ENCODE measurements at places on chromosomes 4 and X.

- no peak for DNase-seq
These were observed 141.9 kb upstream of the ANXA3 start for GRCh38 chr4:78409612-78410202.

- DNase-seq = no peak
These were observed 116.6 kb downstream of the RASGEF1B start for GRCh38 chr4:81355136-81355535.

DNA sequence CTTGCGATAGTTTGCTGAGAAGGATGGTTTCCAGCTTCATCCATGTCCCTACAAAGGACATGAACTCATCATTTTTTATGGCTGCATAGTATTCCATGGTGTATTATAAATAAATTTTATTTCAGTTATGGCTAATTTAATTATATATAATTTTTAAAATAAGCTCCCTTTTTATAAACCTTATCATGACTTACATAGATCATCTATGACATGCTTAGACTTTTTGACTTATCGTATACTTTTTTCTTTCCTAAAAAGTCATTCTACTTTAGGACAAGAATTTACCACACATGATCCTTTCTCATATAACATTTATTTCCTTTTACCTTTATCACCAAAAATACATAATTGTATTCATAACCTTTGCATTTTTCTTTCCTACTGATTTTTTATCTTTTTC lies 376.5 kb downstream of the CCSER1 start:
- DNase-seq = no peak

- DNase-seq = no peak
These were observed 127.2 kb downstream of the FNIP2 start for GRCh38 chr4:158895797-158896576.

- no peak for DNase-seq
These were observed 119.2 kb downstream of the DDX53 start for GRCh38 chrX:23118890-23119527.

DNA sequence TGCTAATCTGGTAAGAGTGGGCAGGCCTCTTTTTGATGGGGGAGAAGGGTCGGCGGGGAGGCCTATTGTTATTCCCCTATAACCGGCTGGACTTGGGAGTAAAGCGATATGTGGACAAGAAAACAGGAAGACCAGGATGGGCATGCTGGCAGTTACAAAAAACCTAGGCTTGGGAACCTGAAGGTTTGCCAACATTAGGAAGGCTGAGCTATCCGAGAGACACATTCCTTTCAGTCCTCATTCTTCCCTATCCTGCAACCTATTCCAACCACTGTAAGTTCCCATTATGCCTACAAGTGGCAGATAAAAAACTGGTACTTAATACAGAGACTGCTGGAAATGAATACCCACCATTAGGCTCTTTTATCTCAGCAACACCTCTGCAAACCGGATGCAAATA lies 32.4 kb upstream of the CT47C1 start:
- DNase-seq = no peak

- peak; percentile 13 for DNase-seq
These were observed 1.5 kb downstream of the FHDC1 start for GRCh38 chr4:152937336-152938236.

DNA sequence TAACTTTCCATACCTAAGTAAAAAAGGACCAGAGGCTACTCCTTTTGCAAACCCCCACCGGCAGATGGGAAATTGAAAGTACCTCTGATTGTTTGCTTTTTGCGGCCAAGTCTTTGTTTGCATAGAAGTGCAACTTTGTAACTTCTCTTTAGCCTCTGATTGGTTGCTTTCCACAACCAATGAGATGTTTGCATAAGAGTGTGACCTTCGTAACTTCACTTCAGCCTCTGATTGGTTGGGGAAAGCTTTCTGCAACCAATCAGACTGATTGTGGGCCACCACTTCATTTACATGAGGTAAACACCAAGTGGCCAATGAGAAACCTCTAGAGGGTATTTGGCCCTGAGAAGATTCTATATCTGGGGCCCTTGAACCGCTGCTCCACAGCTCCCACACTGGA lies 48.8 kb upstream of the PGRMC1 start:
- no peak for DNase-seq
